Fibroblast of upper back skin (primary cell): ENCODE measurements at places on chromosomes 5 and 9.
A peak's percentile ranks its signal among the peaks of the same experiment; 100 is the strongest.

DNA sequence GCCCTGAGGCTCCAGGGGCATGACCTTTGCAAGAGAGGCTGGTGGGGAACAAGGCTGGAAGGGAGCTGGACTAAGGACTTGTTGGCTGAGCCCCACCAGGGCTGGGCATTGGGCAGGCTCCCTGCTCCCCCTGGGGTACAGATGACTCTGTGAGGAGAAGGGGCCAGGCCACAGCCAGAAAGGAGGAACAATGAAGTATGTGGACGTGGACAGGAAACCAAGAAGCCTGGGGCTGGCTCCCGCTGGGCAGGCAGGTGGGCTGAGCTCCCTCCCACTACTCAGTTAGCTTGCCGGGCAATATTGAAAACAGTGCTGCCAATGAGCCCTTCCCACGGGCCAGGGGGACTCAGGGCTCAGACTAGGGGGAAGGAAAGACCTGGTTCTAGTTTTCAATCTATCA is 66.1 kb upstream of the SPTLC1 start:
- DNase-seq, result no peak

DNA sequence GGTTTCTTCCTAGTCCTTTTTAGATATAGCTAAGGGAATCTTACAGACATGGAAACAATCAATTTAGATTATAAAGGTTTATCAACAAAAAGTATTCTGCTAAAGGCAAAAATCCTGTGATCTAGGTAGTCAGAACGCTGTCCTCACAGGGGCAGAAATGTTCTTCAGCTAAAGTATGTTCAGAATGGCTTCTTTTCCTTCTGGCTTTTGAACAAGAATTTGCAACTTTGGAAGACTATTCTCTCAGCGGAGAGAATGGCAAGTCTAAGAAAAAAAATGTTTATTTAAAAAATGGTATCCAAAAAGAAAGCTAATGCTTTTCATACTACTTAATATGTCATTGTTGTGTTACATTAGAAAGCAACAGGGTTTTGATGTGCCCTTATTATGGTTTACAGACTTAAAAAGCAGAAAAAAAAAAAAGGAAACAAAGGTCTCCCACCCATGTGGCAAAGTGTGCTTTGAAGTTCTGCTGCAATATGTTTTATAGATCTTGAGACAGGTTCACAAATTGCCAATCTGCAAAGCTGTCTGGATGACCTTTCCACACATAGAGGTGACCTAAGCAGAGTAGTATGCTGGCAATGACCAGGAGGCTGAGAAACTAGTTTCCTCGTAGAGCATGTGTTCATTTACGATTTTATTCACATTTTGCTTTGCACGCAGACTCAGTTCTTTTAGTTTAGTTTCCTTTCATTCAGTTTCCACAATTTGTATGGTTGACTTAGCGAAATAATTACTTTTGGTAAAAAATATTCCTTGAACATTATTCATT is 45.1 kb upstream of the PJA2 start:
- peak; percentile 47 for DNase-seq

DNA sequence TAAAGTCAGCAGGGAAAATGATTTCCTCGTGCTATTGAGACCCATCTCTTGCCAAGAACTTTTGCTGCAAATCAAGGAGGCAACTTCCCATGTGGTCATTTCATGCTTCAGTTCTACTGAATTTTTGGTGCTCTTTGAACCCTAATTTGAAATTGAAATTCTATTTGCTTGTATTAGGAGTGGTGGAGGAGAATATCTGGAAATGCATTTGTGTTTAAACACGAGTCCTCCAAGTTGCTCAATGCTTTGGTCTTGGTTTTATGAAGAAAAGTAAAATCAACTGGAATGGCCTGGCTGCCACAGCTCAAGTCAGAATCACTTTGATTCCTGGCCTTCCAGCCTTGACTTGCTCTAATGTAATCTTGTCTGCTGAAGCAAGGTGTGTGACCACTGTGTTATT is 613.2 kb downstream of the TLE1 start:
- DNase-seq, result no peak

DNA sequence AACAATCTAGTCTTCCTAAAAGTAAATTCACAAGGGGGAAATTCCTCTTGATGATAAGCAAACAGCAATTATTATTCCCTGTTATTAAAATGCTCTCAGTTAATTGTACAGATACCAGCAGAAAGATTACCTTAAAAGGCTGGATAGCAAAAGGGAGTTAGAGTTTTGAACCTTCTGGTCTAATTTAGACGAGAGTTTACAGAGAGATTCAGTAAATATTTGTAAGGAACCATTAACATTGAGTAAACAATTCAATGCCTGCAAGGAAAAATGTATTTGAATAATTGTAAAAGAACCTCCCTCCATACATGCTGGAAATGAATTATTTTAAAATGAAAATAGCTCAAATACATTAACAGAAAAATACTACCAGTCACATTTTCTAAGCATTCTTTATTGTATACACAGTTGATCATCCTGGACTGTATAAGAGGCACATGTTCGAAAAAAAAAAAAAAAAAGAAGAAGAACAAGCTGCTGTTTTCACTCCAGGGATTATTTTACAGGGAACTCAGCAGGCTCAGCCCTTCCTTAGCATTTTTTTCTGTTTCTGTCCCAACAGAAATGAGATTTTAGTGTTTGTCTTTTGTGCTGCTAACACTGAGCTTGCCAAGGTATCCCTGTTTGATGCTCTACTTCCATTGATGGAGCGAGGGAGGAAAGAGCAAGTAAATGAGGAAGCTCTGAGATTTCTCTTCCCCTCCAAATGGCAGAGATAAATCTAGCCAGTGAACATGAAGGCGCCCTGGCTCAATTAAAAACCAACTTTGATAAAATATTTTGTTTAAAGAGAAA is 141.1 kb downstream of the ENC1 start:
- no peak for DNase-seq

- no peak for DNase-seq
Observed at GRCh38 chr9:100459963-100460362, 13.0 kb upstream of the TMEFF1 start.

DNA sequence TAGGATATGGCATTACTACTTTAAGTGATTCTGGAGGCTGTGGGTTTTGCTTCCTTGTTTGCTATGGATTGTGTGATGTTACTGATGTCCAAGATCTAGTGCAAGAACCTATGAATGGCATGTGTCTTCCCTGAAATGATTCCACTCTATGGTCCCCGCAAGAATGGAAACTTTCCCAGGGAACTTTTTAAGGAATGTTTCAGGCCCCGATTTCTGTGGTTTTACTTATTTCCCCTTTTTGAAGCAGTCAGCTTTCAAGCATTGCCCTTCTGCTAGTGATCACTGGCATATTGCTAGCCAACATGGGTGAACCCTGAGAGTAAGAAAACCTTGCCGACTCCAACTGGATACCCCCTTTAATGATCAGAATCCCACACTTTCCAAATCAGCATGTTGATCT is 26.6 kb upstream of the CD180 start:
- no peak for DNase-seq

GRCh38 chr5:111447822-111448221 is 64.5 kb downstream of the STARD4 start:
- no peak for DNase-seq

- peak; percentile 33 for DNase-seq
Observed at GRCh38 chr9:95305770-95306492, 11.6 kb downstream of the FANCC start.

DNA sequence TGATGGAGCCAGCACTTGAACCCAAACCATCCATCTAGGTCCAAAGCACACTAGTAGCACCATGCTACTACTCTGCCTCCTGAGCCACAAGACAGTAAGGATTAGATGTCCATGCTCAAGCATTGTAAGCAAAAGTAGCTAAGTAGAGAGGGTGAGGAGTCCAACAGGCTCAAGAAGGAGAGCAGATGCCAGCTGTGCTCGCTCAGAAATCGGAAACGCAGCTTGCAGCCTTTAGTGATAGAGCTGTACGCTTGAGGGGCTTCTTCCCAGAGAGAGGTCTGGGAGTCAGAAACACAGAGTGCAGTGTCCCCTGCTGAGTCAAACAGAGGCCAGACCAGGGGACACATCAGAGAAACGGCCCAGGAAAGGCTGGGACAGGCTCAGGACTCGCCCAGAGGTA is 32.7 kb upstream of the GABRP start:
- DNase-seq, result no peak

DNA sequence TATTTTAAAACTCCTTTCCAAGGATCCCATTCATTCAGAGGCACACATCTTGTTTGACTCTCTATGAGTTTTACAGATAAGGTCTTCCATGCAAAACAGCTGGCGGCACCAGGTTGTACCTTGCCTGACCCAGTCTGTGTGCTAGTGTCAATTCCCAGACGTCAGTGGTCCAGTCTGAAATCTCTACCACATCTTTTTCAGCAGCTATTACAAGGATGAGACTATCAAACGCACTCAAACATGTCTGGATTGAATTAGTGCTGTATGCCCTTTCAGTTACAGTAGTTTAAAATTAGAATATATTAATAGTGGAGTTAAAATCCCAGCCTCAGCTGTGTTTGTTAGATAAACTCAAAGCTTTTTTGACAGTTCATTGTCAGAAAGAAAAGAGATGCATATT is 11.7 kb downstream of the CDC14B start:
- DNase-seq, result peak; percentile 16

- peak; percentile 86 for DNase-seq
Observed at GRCh38 chr5:124061663-124062062, 549.7 kb downstream of the CSNK1G3 start.

GRCh38 chr5:132477784-132478365 is 12.7 kb downstream of the IRF1 start:
- DNase-seq, result no peak

DNA sequence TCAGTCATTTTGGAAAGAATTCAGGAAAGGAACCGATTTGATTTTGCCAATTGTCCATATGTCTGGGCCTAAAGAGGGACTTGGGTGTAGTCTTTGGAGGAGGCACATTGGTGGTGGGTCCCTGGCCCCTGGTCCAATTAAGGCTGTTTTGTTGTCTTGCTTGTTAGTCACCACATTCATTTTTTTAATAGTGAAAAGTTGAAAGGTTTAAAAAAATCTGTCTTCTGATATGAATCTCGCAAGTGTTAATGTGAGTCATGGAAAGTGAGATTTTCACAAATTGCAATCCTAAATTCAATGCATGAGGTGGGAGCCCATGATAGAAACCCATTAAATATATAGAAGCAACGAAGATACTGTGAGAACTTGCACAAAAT is 165.9 kb upstream of the OTULINL start:
- no peak for DNase-seq
